NCI-H1694 (cell line): ENCODE measurements at places on chromosomes 2 and 18.

DNA sequence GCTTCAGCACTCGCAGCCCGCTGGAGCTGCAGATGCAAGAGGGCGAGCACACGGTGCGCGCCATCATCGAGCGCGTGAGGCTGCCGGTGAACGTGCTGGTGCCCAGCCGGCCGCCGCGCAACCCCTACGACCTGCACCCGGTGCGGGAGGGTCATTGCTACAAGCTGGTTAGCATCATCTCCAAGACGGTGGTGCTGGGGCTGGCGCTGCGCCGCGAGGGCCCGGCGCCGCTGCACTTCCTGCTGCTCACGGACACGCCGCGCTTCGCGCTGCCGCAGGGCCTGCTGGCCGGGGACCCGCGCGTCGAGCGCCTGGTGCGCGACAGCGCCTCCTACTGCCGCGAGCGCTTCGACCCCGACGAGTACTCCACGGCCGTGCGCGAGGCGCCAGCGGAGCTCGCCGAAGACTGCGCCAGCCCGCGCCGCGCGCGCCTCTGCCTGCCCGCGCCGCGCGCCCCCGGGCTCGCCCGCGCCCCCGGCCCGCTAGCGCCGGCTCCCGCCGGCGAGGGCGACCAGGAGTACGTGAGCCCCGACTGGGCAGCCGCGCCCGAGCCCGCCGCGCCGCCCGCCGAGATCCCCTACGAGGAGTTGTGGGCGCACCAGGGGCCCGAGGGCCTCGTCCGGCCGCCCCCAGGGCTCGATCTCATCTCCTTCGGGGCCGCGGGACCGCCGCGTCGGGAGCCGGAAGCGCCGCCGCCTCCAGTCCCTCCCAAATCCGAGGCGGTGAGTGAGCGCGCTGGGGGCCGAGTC, 11.8 kb downstream of the GAREM2 start:
- DNase-seq: no peak

GRCh38 chr2:66536997-66537396, 102.1 kb downstream of the MEIS1 start:
- no peak for DNase-seq

- no peak for DNase-seq
These were observed 166.5 kb downstream of the RPIA start for GRCh38 chr2:88857951-88858411.

GRCh38 chr2:124797049-124797448, 772.0 kb downstream of the CNTNAP5 start:
- DNase-seq: no peak

GRCh38 chr2:190627448-190628412, 21.2 kb upstream of the NAB1 start:
- DNase-seq: peak; percentile 44

DNA sequence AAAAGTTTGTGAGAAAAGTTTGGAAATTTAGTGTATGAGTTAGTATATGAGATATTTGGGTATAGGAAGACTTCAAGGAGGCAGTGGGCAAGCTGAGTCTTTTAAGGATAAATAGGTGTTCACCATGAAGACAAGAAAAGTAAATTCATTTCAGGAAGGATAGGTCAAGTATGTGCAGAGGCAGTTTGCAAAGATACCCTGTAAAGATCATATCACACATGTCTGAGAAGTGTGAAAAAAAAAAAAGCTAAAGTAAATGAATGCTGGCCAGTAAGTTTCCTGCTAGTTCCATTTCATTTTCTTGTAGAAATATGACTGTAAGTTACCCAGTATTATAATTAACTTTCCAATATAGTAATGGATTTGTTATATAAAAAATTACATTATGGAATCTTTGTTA, 131.0 kb downstream of the PHLPP1 start:
- no peak for DNase-seq

DNA sequence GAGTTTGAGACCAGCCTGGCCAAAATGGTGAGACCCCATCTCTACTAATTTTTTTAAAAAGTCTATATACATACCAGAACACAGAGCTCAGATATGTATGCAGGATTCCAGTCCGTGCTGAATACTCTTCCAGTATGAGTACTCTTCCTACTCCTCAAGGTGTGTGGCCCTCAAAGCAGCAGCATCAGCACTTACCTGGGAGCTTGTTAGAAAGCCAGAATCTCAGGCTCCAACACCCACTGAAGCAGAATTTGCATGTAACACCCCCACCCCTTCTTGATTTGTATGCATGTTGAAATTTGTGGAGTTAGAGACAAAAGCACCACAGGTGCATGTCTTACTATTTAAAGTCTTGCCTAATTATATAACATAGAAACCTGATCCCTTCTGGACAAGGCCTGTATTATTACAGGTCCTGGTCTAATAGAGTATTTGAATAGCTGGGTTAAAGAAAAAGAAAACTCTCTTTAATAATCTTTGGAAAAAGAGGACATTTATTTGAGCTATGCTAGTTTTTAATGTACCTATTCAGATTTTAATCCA, 50.3 kb upstream of the NFE2L2 start:
- DNase-seq: no peak

GRCh38 chr2:44997963-44998362, 11.3 kb downstream of the SIX2 start:
- DNase-seq: no peak

GRCh38 chr2:113240150-113240914, 38.4 kb downstream of the PAX8 start:
- DNase-seq: peak; percentile 29

- no peak for DNase-seq
These were observed 25.4 kb upstream of the SLC66A3 start for GRCh38 chr2:11129598-11130449.

GRCh38 chr18:76053551-76053950, 441.5 kb downstream of the ZNF516 start:
- no peak for DNase-seq

- DNase-seq: no peak
These were observed 119.3 kb upstream of the SIX3 start for GRCh38 chr2:44822174-44822573.

- DNase-seq: no peak
These were observed 291.0 kb upstream of the ACVR2A start for GRCh38 chr2:147553775-147554271.

GRCh38 chr2:84879584-84880394, 1.1 kb downstream of the TRABD2A start:
- DNase-seq: no peak

GRCh38 chr2:197926673-197927072, 122.3 kb downstream of the PLCL1 start:
- no peak for DNase-seq

- DNase-seq: no peak
These were observed 367.8 kb upstream of the ID2 start for GRCh38 chr2:8314063-8314462.
